Nephron progenitor cell (in vitro differentiated cells): ENCODE measurements at places on chromosomes 4 and X.

DNA sequence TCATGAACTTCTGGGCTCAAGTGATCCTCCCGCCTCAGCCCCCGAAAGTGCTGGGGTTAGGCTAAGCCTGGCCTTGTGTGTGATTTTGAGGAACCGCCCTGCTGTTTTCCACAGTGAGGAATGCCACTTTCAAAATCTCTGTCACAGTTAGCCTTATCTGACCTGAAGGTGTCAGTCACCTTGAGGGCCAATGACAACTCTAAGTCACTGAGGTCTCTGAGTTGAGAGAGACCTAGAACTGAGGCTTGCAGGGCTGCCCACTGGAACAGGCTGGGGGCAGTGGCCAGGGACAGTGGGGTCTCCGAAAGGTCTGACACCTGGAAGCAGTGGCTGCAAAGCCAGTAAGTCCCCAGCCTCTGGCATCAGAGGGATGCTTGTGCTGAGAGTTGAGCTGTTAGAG is 6.1 kb downstream of the TADA2B start:
- DNase-seq = no peak

DNA sequence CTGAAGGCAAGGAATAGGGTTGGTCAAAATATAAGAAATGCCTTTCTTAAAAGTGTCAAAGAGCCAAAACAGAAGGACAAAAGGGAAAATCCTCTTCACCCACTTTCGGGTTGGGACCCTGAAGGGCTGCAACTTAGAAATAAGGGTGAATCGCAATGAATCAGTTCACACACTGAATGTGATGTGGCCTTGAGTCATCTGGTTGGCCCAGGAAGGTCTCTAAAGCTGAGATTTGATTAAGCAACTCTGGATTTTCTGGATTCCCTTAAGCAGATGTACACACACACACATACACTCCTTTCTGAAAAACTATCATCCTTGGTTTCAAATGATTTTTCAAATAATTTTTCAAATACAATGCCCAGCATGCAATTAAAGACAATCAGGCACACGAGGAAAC is 13.1 kb downstream of the TAB3 start:
- DNase-seq = no peak

DNA sequence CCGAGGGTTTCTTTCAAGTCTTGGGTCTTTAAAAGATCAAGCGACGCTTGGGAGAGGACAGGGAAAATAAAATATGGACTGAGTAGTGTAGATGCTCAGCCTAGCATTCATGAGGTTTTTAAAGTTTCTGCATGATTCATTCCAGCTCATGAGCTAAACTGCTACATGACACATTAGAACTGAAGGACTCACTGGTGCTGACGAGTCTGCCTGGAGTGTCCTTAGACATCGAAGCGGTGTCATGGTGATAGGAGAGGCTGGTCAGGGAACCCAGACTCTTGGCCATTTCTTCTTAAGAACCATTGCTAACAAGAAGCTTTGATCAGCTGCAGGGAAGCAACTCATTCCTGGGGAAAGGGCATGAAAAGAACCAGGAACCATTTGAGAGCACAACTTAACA is 158.6 kb downstream of the TRIML1 start:
- DNase-seq = no peak

- no peak for DNase-seq
Measured at GRCh38 chrX:120504569-120504968, 35.5 kb upstream of the LAMP2 start.

- DNase-seq = no peak
Measured at GRCh38 chrX:150856101-150856500, 42.4 kb downstream of the CD99L2 start.

DNA sequence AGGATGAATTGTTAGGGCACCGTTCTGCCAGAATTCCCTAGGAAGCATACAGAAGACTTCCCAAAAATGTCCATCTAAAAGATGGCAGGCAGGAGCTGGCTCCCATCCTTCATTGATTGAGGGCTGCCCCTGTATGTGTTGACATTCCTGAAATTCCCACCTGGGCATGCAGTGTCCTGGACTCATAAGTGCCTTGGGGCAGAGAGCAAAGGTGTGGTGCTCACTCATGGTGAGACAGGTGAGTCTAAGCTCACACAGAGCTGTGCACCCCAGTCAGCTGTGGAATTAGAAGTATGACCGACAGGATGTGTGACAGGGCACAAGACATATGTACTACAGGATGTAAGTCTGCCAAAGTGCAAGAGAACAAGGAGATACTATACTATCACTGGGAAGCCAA is 271.9 kb downstream of the MID1IP1 start:
- no peak for DNase-seq

- no peak for DNase-seq
Measured at GRCh38 chrX:16087076-16087475, 36.3 kb upstream of the GRPR start.

DNA sequence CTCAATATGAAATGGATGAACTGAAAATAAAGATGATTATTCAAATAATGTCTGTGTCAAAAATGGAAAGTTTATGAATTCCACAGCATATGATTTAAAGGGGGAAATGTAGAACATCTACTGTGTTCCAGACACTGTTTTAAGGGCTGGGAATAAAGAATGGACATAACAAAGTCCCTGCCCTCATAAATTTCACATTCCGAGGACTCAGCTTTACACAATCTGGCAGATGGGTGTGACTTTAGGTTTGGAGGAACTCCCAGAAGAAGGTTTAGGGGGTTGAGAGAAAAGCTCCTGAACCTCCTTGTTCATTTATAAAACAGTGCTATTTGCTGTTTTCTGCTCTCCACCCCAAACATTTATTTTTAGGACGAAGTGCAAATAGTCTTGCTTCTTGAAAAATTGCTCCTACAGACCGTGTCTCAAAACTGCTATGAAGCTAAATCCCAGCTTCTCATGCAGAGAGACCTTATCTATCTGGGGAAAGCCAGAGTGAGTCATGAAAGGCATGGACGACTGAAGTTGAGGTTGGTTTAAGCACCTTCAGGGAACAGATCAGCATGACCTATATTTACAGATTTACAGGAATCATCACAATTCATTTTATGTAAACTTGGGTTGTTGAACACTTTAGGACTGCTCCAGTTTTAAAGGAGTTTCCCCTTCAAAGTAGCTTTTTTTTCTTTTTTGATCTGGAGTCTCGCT is 184.3 kb downstream of the HS6ST2 start:
- no peak for DNase-seq

- DNase-seq = no peak
Measured at GRCh38 chr4:176438401-176438800, 118.6 kb downstream of the SPCS3 start.

DNA sequence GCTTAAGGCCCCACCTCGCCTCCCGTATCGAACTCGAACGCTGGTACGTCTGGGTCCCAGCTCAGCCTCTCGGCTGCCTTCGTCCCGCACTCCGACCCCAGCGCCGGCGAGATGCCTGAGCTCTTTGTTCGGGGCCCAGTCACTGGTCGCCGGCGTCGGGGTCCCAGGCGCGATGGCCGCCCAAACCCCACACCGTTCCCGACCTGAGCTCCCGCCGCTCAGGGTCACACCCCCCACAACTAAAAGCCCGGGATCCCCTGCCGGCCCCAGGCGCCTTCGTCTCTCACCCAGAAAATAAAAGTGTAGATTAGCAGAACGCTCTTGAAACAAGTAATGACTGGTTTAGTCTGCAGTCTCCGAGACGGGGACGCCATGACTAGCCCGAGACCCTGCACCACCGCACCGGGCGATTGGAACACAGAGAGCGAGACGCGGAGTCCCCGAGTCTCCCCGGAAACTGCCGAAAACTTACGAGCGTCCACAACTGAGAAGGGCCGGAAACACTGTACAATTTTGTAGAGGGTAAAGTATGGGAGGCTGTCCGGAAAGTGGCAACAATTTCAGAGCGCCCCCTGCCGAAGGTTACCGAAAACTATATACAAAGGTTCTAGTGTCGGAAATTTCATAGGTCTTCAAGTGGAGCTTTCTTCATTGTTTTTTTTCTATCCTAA is at the start of gene TSPAN6:
Gene TSPAN6 (minus strand): TSS at position 486 of the 671 bp plus-strand sequence. CDS start 112 bp downstream, at position 374.
- peak; percentile 88 for DNase-seq

GRCh38 chrX:108167211-108167872 is 75.8 kb downstream of the ATG4A start:
- no peak for DNase-seq

GRCh38 chr4:26762650-26763049 is 98.0 kb upstream of the STIM2 start:
- no peak for DNase-seq

DNA sequence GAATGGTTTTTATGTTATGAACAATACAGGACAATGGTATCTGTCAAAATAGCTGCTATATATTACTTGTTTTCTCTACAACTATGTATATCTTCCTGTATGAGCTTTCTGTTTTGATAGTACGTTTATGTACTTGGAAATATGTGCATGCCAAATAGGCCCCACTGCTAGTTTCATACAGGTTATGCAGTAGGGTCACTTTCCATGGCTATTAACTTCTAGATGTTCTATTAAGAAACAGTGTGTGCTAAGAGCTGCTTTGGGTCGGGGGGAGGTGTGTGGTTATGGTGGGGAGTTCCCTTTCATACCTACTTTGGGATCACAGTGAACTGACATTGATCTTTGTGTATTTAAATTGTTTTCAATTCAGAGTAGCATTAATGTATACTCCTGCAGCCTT is 30.9 kb downstream of the RBPJ start:
- no peak for DNase-seq

GRCh38 chr4:177487977-177488376 is 45.7 kb upstream of the AGA start:
- DNase-seq = no peak

DNA sequence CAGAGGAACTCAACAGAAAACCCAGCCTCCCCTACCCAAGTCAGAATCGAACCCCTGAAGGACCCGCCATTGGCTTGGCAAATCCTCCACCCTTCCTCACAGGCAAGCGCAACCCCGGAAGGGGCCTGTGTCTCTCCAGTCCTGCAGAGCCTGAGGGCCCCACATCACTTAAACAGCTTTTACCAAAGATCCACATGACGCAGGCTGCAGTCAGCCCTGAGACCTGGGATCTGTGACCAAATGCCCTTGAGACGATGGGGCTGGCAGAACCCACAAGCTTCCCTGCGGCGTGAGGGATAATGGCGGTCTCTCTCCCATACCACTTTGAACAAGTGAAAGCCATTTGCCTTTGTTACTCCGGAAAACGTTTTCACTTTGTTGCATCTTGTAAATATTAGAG is 54.9 kb downstream of the ACOX3 start:
- DNase-seq = no peak

DNA sequence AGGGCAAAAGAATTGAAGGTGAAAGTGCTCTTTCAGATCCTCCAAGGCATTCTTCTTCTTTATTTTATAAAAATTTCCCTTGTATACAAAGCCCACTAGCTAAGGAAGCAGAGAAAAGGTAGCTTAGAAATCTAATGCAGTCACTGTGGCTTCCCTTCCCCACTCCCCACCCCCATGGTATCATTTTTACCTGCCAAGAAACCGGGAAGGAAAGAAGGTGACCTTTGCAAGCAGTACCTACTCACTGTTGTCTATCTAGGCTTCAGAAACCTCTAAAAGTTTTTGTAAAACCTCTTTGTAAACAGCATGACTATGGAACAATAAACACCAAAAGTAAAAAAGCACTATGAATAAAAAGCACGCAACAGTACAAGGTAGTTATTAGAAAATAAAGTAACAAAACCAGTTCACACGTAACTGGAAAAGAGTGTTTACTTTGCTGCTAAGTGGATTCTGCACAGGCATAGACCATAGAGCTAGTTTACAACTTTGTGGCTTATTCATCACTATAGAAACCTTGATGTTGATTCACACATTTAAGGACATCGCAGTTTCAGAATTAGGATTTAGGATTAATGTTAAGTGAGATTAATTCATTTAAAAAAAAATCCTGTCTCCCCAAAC is 109.6 kb upstream of the FTHL17 start:
- DNase-seq = no peak

- DNase-seq = no peak
Measured at GRCh38 chrX:30851449-30851848, 37.6 kb downstream of the TAB3 start.

- DNase-seq = no peak
Measured at GRCh38 chr4:56080384-56080783, 131.6 kb downstream of the CEP135 start.

GRCh38 chr4:40446839-40447238 is 111.7 kb downstream of the CHRNA9 start:
- DNase-seq = no peak

GRCh38 chr4:72031868-72032608 is at the start of gene NPFFR2:
Gene NPFFR2 (plus strand): TSS chr4:72032000. CDS start chr4:72128592, 96,592 bp downstream.
- DNase-seq = peak; percentile 73

DNA sequence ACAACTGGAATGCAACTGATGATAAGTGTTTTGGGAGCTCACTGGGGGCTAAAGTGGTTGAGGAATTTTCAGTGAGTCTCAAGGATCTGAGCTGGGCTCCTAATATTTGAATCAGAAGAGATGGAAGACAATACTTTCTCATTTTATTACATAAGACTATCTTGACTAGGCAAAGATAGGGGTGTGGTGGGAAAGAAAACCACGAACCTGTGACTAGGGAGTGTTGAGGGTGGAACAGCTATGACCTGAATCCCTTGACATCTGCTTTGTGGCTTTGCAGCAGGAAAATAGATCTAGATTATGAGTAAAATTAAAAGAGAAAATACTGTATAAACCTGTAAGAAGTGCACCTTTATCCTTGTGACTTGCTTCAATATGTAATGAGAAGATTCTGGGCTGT is 295.1 kb upstream of the TEX13A start:
- DNase-seq = no peak

GRCh38 chr4:2427383-2428334 is 8.9 kb downstream of the CFAP99 start:
- DNase-seq = no peak

- DNase-seq = no peak
Measured at GRCh38 chr4:156788782-156789181, 182.8 kb downstream of the PDGFC start.

DNA sequence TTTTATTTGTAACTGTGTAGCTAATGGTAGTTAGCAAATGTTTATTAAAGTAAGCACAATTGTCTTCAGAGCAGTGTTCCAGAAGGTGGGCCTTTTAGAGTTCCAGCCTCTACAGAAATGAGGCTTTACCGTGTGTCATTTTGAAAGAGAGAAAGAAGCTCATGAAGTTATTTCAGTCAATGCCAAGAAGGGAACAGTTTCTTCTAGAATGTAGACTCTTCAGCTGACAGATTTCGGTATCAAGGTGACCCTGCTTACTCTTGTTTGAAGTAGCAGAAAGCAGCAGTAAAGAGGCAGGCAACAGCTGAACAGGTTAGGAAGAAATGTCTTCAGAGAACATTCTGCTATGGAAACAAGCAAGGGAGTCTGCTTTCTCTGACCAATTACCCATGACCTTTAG is 93.6 kb downstream of the TASL start:
- no peak for DNase-seq

- DNase-seq = no peak
Measured at GRCh38 chrX:148854306-148854705, 353.9 kb downstream of the AFF2 start.

DNA sequence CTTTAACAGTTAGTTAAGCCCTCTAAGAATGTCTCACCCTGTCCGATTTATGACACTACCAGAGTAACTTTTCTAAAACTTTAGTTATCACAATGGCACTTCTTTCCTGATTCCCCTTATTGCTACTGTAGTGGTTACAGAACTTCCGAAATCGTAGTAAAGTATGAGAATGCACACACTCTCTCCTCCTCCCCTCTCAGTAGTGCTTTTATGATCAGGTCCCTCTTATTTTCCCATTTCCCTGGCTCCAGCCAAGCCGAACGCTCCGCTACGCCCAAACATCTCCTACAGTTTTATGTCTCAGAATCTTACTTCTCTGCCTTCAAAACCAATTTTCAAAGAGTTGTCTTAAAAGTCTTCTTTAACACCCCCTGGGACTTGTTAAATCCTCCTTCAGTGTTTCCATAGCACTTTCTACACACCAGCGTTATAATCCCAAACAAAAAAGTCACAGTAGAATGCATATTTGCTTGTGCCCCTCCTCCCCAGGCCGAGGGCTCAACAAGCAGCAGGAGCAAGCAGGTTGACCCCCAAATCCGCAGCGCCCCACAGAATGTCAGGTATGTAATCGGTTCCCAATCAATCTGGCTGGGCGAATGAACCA is 671 bp downstream of the HPF1 start:
- no peak for DNase-seq
